ENCODE measurements at places on chromosomes 11 and 22. TPM values are rescaled to one million over a fixed set of nuclear protein-coding genes. Genes with fewer than 3 reads are reported as not detected.

The LRP4 gene
- polyA plus RNA-seq: not detected

The TRIM22 gene
- 210 TPM for polyA plus RNA-seq

The MMP1 gene
- polyA plus RNA-seq: not detected

The KDM4D gene
- 0.99 TPM for polyA plus RNA-seq

Measured in IgD-negative memory B cell (primary cell).